Muscle of leg (tissue), 16 donors: ENCODE measurements at places on chromosomes 11 and 22. TPM values are rescaled to one million over a fixed set of nuclear protein-coding genes. Genes with fewer than 3 reads are reported as not detected.

GRCh38 chr22:17994424-17995108, 29.8 kb downstream of the MICAL3 start:
- H3K4me3 ChIP-seq: no peak overlapping the region
- H3K4me1 ChIP-seq: no peaks in the 10 kb centered on the region
- DNase-seq: no peak
- H3K36me3 ChIP-seq: no peaks in the 10 kb centered on the region
- no peak overlapping the region for H3K27ac ChIP-seq
- no peaks in the 10 kb centered on the region for H3K27me3 ChIP-seq

GRCh38 chr11:69040581-69041260, 8.0 kb upstream of the TPCN2 start:
- peaks cover 37% of the 10 kb centered on the region for H3K4me1 ChIP-seq
- no peak overlapping the region for H3K27ac ChIP-seq
- no peak overlapping the region for H3K4me3 ChIP-seq
- no peak for DNase-seq
- H3K36me3 ChIP-seq: no peaks in the 10 kb centered on the region
- peaks cover 2% of the 10 kb centered on the region for H3K27me3 ChIP-seq

Gene SYCE3
- polyA plus RNA-seq: not detected

Gene AIFM3
- 0.38 TPM for polyA plus RNA-seq

- no peaks in the 10 kb centered on the region for H3K36me3 ChIP-seq
- no peaks in the 10 kb centered on the region for H3K27me3 ChIP-seq
- DNase-seq: no peak
- no peak overlapping the region for H3K27ac ChIP-seq
- H3K4me1 ChIP-seq: no peaks in the 10 kb centered on the region
- no peak overlapping the region for H3K4me3 ChIP-seq
These were observed 80.7 kb upstream of the FAM181B start for GRCh38 chr11:82814379-82814778.

- no peak overlapping the region for H3K27ac ChIP-seq
- no peak for DNase-seq
- no peaks in the 10 kb centered on the region for H3K36me3 ChIP-seq
- no peaks in the 10 kb centered on the region for H3K4me1 ChIP-seq
These were observed 105.5 kb downstream of the FAT3 start for GRCh38 chr11:92330114-92330513.

Gene FLRT1
- 2.1 TPM for polyA plus RNA-seq

GRCh38 chr11:19073454-19074415, 13.2 kb upstream of the MRGPRX2 start:
- H3K27ac ChIP-seq: no peak overlapping the region
- no peak for DNase-seq
- H3K4me3 ChIP-seq: no peak overlapping the region
- H3K27me3 ChIP-seq: peaks cover 3% of the 10 kb centered on the region

DNA sequence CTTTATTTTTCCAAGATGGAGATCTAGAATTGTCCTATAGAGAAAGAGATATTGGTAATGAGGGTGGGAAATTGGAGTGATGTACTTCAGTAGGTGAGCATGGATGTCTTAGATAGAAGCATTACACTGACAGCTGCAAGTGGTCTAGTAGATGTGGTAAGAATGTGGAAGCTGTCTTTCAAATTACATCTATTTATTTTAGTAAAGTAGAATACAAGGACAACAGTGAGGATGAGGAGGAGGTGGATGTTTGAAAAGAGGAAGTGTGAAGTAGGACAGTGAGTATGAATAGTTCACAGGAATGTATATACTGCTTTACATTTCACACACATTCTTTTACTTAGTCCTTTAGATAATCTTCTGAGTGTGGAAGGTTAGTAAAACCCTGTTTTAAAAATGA, 64.2 kb downstream of the HIPK3 start:
- no peak for DNase-seq
- H3K27me3 ChIP-seq: no peaks in the 10 kb centered on the region
- no peak overlapping the region for H3K27ac ChIP-seq

DNA sequence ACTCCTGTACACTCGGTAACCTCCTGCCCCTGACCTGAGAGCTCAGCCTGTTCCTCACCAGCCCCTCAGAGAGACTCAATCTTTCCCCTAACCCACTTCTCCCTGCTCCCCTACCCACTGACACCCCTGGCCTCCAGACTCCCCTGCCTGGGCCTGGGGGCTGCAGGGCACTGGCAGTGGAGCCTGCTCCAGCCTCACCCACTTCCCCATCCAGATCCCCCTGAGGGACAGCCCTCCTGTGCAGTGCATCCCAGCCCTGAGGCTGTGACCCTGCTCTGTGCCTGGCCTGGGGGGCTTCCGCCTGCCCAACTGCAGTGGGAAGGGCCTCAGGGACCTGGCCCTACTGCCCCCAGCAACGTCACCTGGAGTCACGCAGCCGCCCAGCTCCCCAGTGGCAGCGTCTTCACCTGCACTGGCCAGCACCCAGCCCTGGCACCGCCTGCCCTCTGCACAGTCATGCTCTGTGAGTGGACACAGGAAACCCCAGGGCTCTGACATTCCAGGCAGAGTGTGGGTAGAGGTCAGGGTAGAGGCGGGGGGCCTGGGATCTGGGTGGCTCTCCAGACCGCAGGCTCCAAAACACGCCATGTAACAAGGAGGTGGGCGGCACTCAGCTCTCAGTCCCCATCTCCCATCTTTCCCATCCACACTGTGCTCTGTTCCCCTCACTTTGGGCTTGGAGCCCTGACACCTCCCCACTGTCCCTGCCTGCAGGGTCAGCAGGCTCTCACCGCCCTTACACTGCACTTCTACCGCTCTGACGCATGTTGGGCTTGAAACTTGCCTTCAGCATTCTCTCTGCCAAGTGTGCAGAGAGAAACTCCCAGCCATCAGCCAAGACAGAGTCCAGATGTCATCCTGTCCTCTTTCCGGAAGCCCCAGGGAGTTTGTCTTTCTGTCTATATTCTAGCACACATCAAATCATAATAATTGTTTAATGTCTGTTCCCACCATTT, 5.1 kb downstream of the VSIG10L2 start:
- H3K4me1 ChIP-seq: peaks cover 28% of the 10 kb centered on the region
- peak overlapping the region; percentile 55 for H3K27ac ChIP-seq
- H3K36me3 ChIP-seq: peaks cover 2% of the 10 kb centered on the region
- peak; percentile 96 for DNase-seq
- H3K27me3 ChIP-seq: peaks cover 4% of the 10 kb centered on the region
- no peak overlapping the region for H3K4me3 ChIP-seq

GRCh38 chr22:50118129-50118528, 28.3 kb downstream of the MOV10L1 start:
- H3K4me3 ChIP-seq: no peak overlapping the region
- no peak for DNase-seq
- no peaks in the 10 kb centered on the region for H3K36me3 ChIP-seq
- H3K27ac ChIP-seq: no peak overlapping the region

DNA sequence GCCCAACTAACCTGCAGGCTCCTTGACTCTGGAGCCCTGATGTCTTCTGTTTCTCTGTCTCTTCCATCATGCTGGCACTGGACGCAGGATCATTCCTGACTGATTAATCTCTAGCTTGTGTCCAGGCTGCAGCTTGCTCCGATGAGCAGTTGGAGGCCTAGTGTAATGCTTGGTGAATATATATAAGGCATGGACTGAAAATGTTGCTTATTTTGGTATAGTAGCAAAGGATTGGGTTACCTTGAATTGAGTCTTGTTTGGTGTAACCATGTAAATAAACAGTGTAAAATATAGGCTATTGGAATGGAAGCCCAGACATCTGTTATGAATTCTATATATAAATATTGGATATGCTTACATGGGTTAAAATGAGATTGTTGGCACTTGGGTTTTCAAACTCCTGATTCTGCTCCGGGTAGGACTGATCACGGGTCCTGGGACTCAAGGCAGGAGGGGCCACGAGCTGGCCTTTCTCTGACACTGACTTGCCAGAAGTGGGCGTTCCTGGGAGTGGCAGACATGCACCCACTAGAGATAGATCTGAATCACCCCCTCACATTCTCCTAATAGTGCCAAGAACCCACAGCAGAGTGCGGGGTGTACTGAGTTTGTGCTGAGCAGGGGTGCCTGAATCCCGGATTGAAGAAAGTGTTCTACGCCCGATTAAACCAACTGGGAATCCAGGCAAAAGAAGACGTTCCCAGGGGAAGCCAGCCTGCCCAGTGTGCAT, 25.8 kb downstream of the LRP5 start:
- peak overlapping the region; percentile 81 for H3K27ac ChIP-seq
- H3K4me3 ChIP-seq: no peak overlapping the region
- peak; percentile 77 for DNase-seq
- peaks cover 5% of the 10 kb centered on the region for H3K36me3 ChIP-seq
- peaks cover 49% of the 10 kb centered on the region for H3K4me1 ChIP-seq

DNA sequence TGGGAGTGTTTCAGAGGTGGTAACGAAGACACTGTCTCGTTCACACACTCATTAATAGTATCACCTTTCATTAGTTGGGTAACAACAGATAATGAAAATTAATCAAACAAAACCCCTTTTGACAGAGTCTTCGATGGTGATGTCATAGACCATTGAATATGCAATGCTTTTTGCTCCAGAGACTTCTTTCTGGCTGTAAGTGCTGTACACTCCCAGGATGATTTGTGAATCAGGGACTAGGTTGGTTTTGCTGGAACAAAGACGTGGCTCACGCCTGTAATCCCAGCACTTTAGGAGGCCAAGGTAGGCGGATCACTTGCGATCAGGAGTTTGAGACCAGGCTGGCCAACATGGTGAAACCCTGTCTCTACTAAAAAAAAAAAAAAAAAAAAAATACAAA, 9.5 kb upstream of the RASSF10 start:
- H3K4me1 ChIP-seq: no peaks in the 10 kb centered on the region
- no peak overlapping the region for H3K4me3 ChIP-seq
- H3K27me3 ChIP-seq: no peaks in the 10 kb centered on the region
- H3K36me3 ChIP-seq: no peaks in the 10 kb centered on the region
- DNase-seq: no peak
- no peak overlapping the region for H3K27ac ChIP-seq

Gene NPTXR
- polyA plus RNA-seq: 5.4 TPM

GRCh38 chr11:72116019-72116755, 3.7 kb upstream of the ANAPC15 start:
- H3K27ac ChIP-seq: no peak overlapping the region
- H3K4me3 ChIP-seq: no peak overlapping the region
- peaks cover 13% of the 10 kb centered on the region for H3K4me1 ChIP-seq
- H3K27me3 ChIP-seq: peaks cover 25% of the 10 kb centered on the region

DNA sequence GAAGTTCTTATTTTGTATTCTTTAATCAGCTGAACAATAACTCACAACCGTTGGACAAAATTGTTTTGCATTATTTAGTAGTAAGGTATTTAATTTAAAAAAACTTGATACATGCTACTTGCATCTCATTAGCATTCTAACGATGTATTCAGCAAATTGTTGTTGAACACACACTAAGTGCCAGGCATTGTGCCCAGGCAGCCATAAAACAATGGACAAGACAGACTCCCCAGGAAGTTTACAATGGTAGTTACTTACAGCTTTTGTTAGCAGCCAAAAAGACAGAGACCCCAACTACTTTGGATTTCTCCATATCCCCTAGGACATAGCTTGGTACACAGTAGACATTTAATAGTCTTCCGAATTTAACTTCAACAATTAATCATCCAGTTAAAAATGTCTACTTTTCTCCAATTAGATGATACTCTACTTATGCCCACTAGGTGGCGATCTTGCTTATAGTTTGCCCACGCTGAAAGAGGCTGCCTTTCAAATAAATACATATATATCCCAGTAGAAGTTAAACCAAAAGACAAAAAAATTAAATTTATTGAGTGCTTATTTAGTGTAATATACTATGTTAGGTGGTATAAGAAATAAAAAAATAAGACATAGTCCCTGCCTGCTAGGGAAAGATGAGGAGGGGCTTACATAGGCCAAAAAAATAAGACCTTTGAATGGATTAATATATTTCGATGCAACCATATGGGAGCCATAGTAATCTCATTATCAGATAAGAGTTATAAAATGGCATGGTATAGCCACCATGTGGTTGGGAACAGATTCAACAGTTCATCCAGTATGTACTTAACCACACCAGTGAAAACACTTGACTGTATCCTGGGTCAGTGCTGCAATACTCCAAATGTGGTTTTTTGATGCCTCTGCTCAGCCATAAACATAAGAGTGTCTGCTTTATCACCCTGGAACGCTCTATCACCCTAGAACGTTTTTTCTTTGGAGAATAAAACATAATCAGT, 2.0 kb upstream of the FJX1 start:
- H3K4me3 ChIP-seq: no peak overlapping the region
- no peaks in the 10 kb centered on the region for H3K36me3 ChIP-seq
- DNase-seq: peak; percentile 70
- peaks cover 31% of the 10 kb centered on the region for H3K27me3 ChIP-seq
- peaks cover 19% of the 10 kb centered on the region for H3K4me1 ChIP-seq

GRCh38 chr11:35629914-35630313, 11.7 kb downstream of the FJX1 start:
- H3K27me3 ChIP-seq: no peaks in the 10 kb centered on the region
- no peak overlapping the region for H3K27ac ChIP-seq
- H3K36me3 ChIP-seq: no peaks in the 10 kb centered on the region
- no peak overlapping the region for H3K4me3 ChIP-seq
- H3K4me1 ChIP-seq: no peaks in the 10 kb centered on the region
- DNase-seq: peak; percentile 36

Gene DERL3
- polyA plus RNA-seq: 1.5 TPM

DNA sequence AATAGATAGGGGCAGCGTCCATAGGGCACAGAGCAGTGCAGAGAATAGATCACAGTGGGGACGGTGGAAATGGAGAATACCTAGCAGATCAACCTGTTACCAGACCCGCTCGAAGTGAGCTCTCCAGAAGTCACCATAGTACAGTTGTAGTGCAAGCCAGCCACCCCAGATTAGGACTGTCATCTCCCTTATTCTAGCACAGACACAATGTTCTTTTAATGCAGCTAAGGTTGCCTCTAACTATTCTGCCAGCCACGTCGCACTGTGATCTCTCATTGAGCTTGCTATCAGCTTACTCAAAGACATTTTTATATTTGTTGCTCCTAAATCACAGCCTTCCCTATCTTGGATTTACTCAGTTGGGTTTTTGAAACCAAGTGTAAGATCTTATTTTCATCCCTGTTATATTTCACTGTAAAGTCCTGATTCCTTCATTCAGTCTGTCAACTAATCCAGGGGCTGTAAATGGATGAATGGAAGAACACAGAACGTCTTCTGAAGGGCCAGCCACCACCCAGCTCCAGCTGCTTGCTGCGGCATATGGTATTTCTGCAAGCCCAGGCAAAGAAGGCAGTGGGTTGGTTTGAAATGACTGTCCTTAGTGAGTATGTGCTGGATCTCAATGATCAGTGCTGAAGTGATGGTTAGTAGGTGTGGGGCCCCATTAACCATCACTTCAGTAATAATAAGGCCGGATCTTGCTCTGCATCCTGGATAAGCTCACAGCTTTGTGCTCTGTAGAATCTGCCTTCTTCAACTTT, 3.4 kb downstream of the PARVA start:
- H3K4me1 ChIP-seq: peaks cover 22% of the 10 kb centered on the region
- H3K27ac ChIP-seq: no peak overlapping the region
- no peak for DNase-seq
- H3K36me3 ChIP-seq: peaks cover 3% of the 10 kb centered on the region
- no peaks in the 10 kb centered on the region for H3K27me3 ChIP-seq
- H3K4me3 ChIP-seq: no peak overlapping the region
